ENCODE measurements at places on chromosomes 6 and 20. TPM values are rescaled to one million over a fixed set of nuclear protein-coding genes. Genes with fewer than 3 reads are reported as not detected.

DNA sequence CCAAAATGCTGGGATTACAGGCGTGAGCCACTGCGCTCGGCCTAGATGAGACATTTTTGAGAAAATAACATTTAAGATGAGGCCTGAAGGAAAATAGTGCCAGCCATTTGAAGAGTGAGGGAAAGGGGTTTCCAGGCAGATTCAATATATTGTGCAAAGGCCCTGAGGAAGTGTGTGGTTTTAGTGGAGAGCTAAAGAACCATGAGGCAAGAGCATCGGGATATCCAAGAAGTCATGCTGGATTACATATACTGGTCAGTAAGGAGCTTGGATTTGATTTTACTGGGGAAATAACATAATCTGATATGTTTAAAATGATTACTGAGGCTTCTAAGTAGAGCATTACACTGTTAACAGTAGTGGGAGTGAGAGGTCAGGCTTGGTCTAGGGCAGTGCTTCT is 47.0 kb downstream of the CARMIL1 start:
- DNase-seq = no peak

DNA sequence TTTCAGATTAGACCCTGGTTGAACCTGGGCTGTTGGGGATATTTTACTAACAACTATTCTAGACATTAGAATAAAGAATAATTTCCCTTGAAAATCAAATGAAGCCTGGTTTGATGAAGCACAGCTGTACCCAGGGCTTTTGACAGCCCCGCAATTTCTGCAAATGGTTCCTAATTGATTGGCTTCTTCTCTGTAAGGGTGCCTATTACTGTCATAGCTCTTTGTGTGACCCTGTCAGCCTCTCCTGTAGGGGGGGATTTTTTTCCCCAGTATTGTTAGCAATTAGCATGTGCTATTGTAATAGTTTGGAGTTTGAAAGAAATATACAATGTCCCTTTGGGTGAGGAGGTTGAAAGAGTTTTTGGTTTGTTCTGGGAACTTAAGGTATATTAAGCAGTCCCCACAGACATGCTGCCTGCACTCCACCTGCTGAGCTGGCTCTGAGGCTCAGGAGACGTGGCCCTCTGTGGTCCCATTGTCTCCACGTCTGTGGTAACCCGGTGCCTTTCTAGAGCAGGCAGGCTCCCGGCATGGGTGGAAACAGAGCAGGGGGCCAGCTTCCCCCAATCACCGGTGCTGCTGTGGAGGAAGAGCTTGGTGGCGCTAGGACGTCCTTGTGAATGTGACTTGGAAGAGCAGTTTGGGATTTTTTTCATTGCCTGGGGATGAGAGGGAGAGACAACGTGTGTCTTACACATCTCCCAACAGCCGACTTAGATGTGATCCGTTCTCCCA is 47.3 kb upstream of the CLDN20 start:
- DNase-seq = no peak

GRCh38 chr20:36249450-36249849 is 13.2 kb downstream of the AAR2 start:
- DNase-seq = no peak

GRCh38 chr6:25297039-25297441 is 17.9 kb downstream of the CARMIL1 start:
- DNase-seq = peak; percentile 47

GRCh38 chr20:16947479-16947878 is 199.3 kb downstream of the OTOR start:
- DNase-seq = no peak

GRCh38 chr6:164152611-164153010 is 738.1 kb downstream of the QKI start:
- no peak for DNase-seq

GRCh38 chr6:138856654-138857053 is 60.8 kb downstream of the ECT2L start:
- DNase-seq = no peak

DNA sequence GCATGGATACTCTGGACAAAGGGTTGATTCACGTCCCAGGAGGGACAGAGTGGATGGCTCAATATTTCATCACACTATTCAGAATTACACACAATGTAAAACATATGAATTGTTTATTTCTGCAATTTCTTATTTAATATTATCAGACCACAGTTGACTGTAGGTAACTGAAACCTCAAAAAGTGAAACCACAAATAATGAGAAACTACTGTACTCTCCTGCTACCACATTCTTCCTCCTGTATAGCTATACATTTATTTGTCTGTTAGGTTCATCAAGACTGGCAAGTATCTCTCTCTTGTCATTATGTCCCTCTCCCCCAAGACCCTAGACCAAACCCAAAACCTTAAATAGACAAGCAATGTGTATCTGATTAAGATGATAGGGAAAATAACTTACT is 60.0 kb downstream of the SYCP2 start:
- DNase-seq = no peak

DNA sequence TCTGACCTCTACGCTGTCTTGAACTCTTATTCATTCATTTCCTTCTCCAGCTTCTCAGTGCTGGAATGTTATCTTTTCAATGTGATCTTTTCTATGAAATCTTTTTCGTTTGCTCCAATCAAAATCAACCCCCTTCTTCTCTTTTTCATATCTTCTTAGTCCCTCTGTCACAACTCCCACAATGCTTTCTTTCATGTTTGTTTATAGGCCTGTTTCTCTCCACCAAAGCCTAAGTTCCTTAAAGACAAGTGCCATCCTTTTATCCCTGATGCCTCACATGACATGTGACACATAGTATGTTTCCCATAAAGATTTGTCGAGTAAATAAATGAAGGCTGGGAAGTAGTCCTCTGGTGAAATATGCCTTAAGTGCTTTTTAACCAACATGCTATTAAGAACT is 38.1 kb downstream of the CRYBG1 start:
- no peak for DNase-seq

GRCh38 chr6:34151321-34152041 is 5.6 kb upstream of the GRM4 start:
- DNase-seq = no peak

- DNase-seq = peak; percentile 54
Measured at GRCh38 chr6:169725125-169726048, 1.1 kb upstream of the PHF10 start.

DNA sequence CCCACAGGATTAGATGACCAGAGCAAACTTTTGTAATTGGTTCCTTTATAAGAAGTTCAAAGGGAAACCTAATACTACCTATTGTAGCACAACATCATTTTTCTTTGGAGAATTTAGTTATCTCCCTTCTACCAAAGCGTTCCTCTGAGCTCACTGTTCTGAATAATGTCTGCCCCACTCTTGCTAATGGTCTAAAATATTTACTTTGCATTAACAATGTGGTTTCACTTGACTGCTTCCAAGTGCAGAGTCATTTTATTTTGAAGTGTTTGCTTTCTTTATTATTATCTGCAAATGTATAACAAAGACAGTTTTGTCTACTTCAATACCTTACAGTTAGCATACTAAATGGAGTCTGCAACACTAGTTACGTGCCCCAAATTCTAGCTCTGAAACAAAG is 15.0 kb downstream of the TRAPPC3L start:
- DNase-seq = no peak

DNA sequence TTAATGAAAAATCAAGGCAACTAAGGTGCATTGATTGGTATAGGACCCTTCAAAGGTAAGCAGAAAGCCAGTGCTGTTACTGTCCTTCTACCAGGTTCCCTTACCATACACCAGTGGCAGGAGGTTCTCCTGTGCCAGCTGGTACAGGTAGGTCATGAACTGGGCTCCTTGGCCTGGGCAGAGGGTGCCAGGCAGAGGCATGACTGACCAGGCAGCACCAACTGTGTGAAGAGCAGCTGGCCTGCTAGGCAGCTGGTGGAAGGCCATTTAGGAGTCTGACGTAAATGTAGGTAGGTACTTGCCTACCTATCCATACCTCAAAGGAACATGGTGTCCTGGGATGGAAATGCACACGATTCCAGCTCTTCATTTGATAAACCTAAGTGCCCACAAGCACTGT is 23.3 kb downstream of the PCNA start:
- no peak for DNase-seq

DNA sequence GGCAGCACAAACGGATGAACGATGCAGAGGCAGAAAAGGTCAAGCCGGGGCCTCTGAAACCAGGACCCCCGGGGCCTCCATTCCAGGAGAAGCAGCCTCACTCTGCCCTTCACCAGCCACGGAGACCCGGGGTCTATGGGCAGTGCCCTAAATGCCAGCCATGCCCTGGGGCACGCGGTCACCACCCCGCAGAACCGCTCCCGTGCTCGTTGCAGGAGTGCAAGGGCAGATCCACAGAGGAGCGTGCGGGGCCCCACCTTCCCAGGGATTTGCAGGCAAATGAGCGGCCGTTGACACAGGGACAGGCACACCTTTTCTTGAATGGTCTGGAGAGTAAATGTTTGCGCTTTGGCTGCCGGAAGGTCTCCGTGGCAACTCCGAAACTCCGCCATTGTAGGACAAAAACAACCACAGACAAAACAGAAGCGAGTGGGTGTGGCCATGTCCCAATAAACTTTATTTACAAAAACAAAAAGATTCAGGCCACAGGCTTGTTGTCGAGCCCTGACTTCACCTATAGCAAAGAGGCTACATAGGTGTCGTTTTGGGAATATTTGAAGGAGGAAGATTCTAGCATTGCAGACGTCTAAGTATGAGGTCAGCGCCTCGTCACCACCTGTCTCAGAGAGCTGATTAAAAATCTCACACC is 163.3 kb downstream of the TAF4 start:
- DNase-seq = no peak

GRCh38 chr6:13117570-13117969 is 210.8 kb downstream of the TBC1D7 start:
- DNase-seq = no peak

DNA sequence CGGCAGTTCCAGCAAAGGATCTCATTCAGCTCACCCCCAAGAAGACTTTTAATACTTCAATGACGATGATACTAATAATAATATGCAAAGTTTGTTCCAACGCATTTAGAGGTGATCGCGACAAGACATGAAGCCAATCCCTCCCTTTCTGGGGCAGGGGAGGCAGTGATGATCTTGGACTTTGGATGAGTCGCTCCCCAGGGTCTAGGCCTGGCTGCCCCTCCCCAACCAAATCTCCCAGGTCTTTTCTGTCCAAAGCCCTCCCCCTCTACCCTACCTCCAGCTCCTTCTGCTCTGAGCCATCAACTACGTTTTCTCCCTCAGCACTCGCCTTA is 33.9 kb downstream of the HLA-A start:
- no peak for DNase-seq

DNA sequence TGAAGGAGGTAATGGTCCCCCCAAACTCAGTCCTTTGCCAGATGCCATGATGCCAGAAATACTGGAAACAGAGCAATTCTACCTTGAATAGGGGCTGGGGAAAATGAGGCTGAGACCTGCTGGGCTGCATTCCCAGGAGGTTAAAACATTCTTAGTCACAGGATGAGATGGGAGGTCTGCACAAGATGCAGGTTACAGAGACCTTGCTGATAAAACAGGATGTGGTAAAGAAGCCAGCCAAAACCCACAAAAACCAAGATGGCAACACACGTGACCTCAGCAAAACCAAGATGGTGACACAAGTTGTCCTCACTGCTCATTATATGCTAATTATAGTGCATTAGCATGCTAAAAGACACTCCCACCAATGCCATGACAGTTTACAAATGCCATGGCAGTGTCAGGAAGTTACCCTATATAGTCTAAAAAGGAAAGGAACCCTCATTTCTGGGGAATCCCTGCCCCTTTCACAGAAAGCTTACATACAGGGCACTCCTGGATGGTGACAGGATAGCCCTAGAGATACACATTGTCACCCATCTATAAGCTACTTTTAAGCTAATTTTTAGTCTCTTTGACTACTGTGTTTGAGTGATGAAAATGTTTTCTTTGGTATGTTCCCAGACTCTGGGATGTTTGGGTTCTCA is 979.7 kb downstream of the TBC1D32 start:
- DNase-seq = no peak

DNA sequence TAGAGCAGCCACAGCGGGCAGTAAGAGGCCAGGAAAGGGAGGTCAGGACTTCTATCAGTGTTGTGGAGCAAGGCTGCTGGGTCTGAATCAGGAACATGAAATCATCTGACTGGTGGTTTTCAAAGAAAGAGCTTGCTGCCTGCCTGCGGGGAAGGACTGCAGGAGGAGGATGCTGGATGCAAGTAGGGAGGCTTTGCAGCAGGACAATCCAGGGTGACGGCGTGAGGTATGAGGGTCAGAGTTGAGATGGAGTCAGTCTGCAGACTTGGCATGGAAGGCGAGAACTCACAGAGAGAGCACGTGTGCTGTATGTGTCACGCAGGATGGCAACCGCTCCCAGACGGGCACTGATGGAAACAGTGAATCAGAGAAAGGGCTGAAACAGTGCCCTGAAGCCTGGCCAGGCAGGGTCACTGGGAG is 59.2 kb upstream of the CD93 start:
- DNase-seq = no peak

GRCh38 chr20:9015984-9016324 is 52.9 kb upstream of the PLCB4 start:
- DNase-seq = no peak

STX7 gene
- 25.9 TPM for total RNA-seq

CRIP3 gene
- 1.1 TPM for total RNA-seq

PRDM13 gene
- total RNA-seq = not detected

GPR63 gene
- total RNA-seq = 1.5 TPM

CCN2 gene
- total RNA-seq = 83.1 TPM

PPDPF gene
- total RNA-seq = 30.8 TPM

SLC22A2 gene
- total RNA-seq = not detected

CFB gene
- total RNA-seq = 2.2 TPM

HAO1 gene
- total RNA-seq = not detected

AVP gene
- not detected for total RNA-seq

CRISP2 gene
- not detected for total RNA-seq

ADAM33 gene
- 53.2 TPM for total RNA-seq

OR2H1 gene
- total RNA-seq = not detected
